ENCODE measurements at places on chromosomes 11 and 22.

- no peak for DNase-seq
Observed at GRCh38 chr22:28139961-28140360, 220.9 kb upstream of the PITPNB start.

DNA sequence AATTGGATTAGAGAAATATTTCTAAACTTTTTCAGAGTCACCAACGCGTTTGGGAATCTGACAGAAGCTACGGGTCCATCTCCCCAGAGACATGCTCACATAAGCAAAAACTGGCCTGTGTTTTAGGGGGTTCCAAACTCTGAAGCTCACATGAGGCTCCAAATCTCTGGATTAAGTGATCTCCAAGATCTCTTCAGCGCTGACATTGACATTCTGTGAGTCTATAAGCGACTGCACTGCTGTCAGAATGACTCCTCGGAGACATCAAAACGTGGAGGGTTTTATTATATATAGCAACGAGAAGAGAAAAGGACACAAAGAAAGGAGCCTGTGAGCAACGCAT, 642 bp upstream of the SIK2 start:
- no peak for DNase-seq

- peak; percentile 21 for DNase-seq
Observed at GRCh38 chr22:17920145-17920605, 104.2 kb downstream of the MICAL3 start.

- no peak for DNase-seq
Observed at GRCh38 chr11:92627615-92628256, 341.7 kb upstream of the MTNR1B start.

- no peak for DNase-seq
Observed at GRCh38 chr22:28175730-28176492, 256.9 kb upstream of the PITPNB start.
